ENCODE measurements at places on chromosomes 12 and 14. TPM values are rescaled to one million over a fixed set of nuclear protein-coding genes. Genes with fewer than 3 reads are reported as not detected.

Gene AQP6
- total RNA-seq = not detected

Gene GPR162
- 2.0 TPM for total RNA-seq

DNA sequence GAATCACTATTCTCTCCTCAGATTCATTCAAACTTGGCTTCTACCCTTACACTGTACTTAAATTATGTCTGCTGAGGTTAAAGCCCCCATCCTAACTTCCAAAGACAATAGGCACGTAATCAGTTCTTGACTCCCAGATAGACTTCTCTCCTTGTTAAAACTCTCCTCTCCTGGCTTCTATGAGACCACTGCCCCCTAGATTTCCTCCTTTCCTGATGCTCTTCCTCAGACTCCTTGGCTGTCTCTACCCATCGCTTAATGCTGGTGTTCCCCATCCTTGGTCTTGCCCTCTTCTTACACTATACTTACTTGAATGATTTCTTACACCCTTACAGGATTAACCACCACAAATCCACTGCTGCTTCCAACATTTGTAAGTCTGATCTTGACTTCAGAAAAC, 32.8 kb downstream of the TC2N start:
- DNase-seq = no peak

DNA sequence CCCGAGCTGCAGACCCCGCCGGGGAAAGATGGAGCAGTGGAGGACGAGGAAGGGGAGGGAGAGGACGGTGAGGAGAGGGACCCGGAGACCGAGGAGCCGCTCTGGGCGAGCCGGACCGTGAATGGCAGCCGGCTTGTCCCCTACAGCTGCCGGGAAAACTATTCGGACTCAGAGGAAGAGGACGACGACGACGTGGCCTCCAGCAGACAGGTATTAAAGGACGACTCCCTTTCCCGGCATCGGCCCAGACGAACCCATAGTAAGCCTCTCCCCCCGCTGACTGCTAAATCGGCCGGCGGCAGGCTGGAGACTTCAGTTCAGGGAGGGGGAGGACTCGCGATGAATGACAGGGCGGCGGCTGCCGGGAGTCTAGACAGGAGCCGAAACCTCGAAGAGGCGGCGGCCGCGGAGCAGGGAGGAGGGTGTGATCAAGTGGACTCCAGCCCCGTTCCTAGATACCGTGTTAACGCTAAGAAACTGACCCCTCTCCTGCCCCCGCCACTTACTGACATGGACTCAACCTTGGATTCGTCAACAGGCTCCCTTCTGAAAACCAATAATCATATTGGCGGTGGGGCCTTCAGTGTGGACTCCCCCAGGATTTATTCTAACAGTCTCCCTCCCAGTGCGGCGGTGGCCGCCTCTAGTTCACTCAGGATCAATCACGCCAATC, 962 bp downstream of the LEMD3 start:
- DNase-seq = peak; percentile 50

- peak; percentile 72 for DNase-seq
Observed at GRCh38 chr14:71714225-71714624, 218.0 kb upstream of the RGS6 start.

All from LHCN-M2 (cell line).